Activated T-cell treated with anti-CD3 and anti-CD28 coated beads, Interleukin-2, amount 50 U/mL, for 24 hours (primary cell): ENCODE measurements at places on chromosomes 1 and 21.
A peak's percentile ranks its signal among the peaks of the same experiment; 100 is the strongest.

- peak; percentile 74 for DNase-seq
- H3K4me3 ChIP-seq, result no peak overlapping the region
- H3K4me1 ChIP-seq, result peaks cover 43% of the 10 kb centered on the region
- H3K36me3 ChIP-seq, result no peaks in the 10 kb centered on the region
Measured at GRCh38 chr1:209692745-209693504, 11.7 kb upstream of the HSD11B1 start.

DNA sequence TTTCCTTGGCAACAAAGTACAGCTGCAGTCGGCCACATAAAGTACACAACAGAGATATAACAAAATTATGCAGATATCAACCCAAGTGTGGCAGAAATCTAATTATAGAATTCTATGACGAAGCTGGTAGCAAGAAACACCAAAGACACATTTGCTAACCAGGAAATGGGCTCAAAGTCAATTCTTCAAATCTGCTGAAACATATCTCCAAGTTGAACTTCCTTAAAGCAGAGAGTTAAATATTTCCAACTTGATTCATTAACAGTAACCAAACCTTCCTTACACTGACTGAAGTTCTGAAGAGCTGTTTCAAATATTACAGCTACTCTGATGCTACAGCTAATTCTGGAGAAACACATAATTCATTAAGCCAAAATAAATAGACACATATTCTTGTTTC is 67.6 kb upstream of the SDC3 start:
- no peak overlapping the region for H3K4me3 ChIP-seq
- H3K27me3 ChIP-seq, result no peaks in the 10 kb centered on the region
- H3K27ac ChIP-seq, result peak overlapping the region; percentile 84

DNA sequence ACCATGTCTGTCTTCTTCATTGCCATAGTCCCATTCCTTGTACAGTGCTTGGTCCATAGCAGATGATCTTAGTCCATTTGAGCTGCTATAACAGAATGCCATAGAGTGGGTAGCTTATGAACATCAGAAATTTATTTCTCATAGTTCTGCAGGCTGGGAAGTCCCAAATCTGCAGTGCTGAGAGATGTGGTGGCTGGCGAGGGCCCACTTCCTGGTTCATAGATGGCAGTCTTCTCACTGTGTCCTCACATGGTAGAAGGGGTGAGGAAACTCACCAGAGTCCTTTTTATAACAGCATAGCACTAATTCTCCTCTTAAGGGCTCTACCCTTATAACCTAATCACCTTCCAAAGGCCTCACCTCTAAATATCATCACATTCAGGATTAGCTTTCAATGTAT is 23.1 kb upstream of the RAP1A start:
- peaks cover 98% of the 10 kb centered on the region for H3K4me1 ChIP-seq
- DNase-seq, result peak; percentile 64
- H3K27me3 ChIP-seq, result no peaks in the 10 kb centered on the region
- peaks cover 8% of the 10 kb centered on the region for H3K36me3 ChIP-seq
- H3K27ac ChIP-seq, result peak overlapping the region; percentile 84
- H3K4me3 ChIP-seq, result peak overlapping the region; percentile 10

DNA sequence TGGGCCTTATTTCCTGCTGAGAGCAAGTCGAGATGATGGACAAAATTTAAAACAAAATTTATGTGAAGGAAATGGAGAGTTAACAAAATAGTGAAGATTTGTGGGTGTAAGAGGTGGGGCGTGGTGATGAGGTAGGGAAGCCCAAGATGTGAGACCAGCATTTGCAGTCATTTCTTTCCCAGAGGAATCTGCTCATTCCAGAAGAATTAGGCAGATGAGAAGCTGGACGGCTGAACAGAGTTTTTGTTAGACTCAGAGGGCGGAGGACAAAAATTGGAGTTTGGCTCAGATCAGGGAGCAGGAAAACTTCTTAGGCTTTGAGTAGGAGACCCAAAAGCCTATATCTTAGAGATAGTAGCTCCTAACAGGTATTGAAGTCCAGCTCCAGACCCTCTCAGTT is 65.3 kb downstream of the CAMTA1 start:
- no peak for DNase-seq
- H3K4me3 ChIP-seq, result no peak overlapping the region
- no peaks in the 10 kb centered on the region for H3K27me3 ChIP-seq
- H3K36me3 ChIP-seq, result peaks cover 63% of the 10 kb centered on the region
- no peak overlapping the region for H3K27ac ChIP-seq
- peaks cover 1% of the 10 kb centered on the region for H3K4me1 ChIP-seq

DNA sequence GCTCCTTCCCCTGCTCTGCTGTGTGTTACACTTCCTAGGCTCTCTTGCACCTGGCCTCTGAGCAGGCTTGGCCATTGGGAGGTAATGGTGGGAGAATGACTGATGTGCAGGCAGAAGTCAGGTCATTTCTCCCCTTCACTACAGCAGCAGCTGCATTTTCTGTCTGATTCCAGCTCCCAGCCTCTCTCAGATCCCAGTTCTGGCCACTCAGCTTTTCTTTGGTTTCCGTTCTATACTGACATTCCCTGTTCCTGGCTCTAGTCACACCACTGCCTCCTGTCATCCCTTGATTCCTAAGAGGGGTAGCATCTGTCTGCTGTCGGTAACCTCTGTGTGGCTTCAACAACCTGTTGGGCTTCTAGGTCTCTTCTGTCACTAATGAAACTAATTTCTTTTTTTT is 127.7 kb upstream of the HOOK1 start:
- H3K36me3 ChIP-seq, result no peaks in the 10 kb centered on the region
- H3K4me1 ChIP-seq, result no peaks in the 10 kb centered on the region
- DNase-seq, result no peak
- no peak overlapping the region for H3K4me3 ChIP-seq

DNA sequence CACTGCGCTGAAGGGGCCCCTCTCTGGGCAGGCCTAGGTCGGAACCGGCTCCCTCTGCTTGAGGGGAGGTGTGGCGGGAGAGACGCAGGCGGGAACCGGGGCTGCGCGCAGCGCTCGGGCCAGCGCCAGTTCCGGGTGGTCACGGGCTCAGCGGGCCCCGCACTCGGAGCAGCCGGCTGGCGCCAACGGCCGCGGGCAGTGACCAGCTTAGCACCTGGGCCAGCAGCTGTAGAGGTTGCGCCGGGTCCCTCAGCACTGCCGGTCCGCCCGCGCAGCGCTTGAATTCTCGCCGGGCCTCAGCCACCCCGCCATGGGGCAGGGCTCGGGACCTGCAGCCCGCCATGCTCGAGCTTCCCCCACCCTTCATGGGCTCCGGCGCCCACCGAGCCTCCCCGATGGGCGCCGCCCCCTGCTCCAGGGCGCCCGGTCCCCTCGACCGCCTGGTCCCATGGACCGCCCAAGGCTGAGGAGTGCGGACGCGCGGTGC is 254.6 kb downstream of the COL11A1 start:
- no peak overlapping the region for H3K4me3 ChIP-seq
- no peaks in the 10 kb centered on the region for H3K36me3 ChIP-seq
- no peak overlapping the region for H3K27ac ChIP-seq
- H3K27me3 ChIP-seq, result no peaks in the 10 kb centered on the region
- no peak for DNase-seq
